Hippocampal formation (tissue), 2 donors: ENCODE measurements at places on chromosomes 3 and 15.
A peak's percentile ranks its signal among the peaks of the same experiment; 100 is the strongest.

- DNase-seq, result no peak
Observed at GRCh38 chr3:147616998-147617619, 207.9 kb downstream of the ZIC1 start.

- no peak for DNase-seq
Observed at GRCh38 chr3:5009506-5010109, 30.4 kb downstream of the BHLHE40 start.

- DNase-seq, result peak; percentile 36
Observed at GRCh38 chr15:56805466-56806147, 72.3 kb upstream of the ZNF280D start.

DNA sequence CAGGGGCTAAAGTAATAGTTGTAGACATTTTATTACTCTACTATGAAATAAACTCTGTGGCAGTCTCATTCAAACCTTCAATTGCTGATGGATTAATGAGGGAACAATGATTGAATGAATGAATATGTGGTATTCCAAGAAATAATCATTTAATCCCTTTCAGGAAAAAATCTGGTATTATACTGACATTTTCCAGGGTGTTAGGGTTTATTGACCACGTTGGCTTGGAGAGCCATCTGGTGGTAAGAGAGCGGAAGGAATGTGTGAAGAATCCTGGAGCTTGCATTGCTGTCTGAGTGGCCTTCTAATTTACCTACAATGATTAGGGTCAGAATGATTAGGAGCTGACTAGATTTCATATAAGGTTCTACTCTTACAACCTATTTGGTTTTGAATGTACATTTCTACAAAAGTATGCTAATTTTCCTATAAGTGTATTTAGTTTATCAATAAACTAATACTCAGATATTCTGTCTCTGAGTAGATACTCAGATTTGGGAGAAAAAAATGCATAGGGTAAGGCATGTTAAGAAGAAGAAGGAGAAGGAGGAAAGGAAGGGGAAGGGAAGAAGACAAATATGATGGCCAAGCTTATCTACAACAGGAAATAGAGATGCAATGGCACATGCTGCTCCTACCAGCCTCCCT lies 249.9 kb downstream of the ROBO1 start:
- no peak for DNase-seq

DNA sequence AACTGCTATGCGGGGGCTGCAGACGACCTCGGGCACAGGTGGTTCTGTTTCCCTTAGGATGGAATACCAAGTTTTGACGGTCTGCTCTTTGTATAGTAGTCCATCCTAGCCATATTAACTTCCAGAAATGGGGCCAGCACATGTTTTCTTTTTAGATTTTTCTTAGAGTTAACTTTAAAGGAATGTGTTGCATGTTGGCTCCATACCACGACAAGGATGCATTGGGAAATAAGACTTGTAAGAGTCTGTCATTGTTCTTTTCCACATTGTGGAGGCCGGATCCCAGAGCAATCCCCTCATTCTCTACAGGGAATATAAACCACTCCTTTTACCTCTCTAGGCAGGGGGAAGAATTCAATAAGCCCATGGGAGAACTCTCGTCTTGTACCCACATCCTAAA lies 87.1 kb upstream of the PLSCR4 start:
- DNase-seq, result no peak

DNA sequence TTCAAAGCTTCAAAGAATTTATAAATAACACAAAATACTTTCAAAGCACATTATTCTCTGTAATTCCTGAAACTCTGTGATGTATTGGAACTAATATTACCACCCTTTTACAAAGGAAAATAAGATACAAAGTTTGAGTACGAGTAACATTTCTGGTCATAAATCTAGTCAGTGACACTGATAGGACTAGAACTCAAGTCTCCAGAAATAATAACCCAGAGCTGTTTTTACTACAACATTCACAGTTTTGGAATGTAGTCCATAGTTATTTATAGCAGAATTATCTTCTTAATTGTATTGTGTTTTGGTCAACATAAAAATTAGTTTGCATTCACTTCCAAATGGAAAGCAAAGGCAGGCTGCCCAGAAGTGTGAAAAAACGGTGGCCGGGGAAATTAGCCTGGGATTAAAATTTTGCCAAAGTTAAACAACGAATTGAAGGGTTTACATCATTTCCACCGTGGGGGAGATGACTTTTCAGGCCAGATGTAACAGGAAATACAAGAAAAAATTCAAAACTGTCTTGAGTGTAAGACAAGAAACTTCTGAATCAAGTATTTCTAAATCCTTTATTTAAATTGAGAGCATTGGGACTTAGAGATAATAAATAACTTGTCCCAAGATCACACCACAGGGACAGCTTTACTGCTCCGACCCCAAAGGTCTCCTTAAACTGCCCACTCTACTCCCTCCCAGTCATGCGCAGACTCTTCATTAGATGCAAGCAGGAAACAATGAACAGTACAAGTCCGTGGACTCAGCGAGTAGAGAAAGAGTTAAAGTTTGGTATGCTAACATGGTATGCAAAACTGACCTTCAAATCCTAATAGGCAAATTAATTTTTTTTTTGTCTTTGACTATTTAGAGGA lies 74.3 kb upstream of the VGLL4 start:
- no peak for DNase-seq

DNA sequence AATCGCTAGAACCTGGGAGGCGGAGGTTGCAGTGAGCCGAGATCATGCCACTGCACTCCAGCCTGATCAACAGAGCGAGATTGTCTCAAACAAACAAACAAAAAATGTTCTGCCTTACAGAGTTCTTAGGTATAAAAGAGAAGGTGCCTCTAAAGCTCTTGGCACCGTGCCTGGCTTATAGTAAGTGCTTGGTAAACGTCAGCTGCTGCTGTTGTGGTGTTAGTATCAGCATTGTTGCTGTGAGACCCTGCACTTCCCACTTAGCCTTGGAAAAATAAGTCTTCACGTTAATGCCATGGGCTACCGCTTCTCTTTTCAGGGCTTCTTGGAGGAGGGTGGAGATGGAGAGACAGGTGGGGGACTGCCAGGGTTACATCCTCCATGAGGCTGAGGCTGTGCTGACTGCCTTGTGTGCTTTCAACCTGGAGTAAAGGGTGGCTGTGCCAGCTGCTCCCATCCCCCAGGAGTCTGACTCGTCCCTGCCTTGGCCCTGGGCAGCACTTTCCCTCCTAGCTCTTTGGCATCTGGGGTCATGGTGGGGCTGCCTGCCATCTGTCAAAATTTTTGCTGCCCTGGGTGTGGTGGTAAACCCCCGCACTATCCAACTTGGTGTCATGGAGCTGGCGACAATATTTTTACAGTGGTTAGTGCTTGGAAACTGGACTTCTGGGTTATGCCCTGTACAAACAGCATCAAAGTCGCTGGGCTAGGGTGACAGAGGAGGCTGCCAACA lies 17.8 kb downstream of the FLNB start:
- no peak for DNase-seq

- no peak for DNase-seq
Observed at GRCh38 chr3:59367150-59367549, 317.3 kb upstream of the CFAP20DC start.

GRCh38 chr3:36219398-36219797 lies 160.9 kb upstream of the STAC start:
- no peak for DNase-seq

GRCh38 chr3:151504606-151505005 lies 43.7 kb upstream of the IGSF10 start:
- no peak for DNase-seq

DNA sequence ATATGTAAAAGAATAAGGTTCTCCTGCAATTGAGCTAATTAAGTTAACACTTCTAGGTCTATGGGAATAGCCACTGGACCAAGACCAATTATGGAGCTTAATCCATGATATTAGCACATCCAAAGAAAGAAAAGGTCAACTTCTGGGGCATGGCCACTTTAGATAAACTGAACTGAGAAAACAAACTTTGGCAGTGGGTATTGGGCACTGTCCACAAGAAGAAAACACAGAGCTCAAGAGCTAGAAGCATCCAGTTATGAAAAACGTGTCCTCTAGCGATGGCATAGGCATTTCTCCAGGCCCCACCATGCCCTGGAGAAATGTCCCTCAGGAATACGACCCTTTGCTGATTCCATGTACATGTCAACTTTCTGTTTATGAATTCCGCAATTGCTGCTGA lies 87.8 kb downstream of the THRB start:
- no peak for DNase-seq

- DNase-seq, result no peak
Observed at GRCh38 chr15:35141743-35142471, 56.8 kb upstream of the NANOGP8 start.

DNA sequence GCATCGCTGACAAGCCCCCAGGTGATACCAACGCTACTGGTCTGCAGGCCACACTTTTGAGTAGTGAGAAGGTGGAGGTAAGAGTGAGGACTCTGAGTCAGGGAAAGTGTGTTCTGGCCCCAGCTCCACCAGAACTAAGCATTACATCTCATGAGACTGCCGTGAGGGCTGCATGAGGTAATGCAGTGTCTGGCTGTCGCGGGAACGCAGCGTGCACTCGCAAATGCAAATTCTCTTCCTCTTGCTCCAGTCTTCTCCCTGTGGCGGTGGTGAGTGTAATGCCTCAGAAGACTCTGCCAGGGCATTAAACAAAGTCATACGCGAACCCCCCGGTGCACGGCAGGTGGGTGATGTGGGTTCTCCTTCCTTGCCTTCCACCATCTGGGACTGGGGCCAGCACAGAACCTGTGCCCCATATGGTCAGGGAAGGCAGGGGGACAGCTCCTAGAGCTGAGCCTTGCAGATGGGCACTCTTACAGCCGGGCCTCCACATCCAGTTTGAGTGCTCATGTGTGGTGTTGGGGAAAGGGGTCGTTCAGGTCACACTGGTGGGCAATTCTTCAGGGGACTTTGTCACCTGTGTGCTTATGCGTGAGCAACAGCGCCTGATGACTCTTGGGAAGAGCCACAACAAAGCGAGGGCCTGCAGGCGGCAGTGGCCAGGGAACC lies 175.8 kb downstream of the XXYLT1 start:
- DNase-seq, result no peak

DNA sequence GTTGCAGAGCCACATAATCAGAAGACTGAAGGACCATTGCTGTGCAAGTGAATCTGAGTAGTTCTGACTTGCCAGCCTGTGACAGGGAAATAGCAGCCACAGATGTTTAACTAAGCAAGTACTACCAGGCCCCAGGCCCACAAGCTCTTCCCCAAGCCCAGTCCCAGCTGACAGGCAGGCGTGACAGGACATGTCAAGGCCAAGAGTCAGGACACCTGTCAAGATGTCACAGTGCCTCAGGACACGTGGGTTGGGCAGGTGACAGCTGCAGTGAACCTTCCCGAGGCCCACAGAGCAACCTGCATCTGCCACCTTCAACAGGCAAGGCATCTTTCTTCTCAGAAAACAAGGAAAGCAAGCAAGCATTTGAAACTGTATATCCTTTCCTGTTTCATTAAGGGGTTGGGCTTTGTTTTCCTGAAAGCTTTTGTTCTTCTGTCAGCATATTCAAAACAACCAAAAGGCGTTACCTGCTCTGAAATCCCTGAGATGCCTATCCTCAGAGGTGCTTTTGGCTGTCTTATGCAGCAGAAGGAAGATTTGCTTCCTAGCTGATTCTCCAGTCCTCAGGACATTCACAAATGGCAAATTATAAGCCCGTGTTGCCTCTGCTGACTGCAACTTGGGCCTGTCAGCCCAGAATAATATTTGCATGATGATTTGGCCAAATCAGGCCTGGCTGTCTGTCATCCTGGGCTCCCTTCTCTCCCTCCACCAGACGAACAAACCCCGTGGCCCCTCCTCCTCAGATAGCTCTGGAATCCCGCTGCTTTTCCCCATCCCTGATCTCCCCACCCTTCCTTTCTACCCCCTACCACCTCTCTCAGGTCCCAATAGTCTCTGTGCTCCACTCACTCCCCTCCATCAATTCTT lies 171.8 kb upstream of the WNT5A start:
- DNase-seq, result no peak

DNA sequence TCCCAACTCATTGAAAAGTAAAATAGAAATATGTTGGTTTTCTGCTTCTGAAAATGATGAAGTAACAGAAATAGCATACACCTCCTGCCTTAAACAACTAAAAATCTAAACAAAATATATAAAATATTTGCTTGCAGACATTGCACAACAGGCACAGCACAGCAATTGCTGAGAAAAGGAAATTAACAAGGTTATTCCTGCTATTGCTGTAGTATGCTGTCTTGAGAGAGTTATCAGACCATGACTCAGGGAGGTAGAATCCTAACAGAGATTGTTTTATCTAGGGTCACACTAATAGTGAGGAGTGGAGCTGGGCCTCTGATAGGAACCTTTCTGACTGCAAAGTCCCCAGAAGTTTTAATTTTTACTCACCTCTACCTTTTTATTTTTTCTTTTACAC lies 72.6 kb downstream of the ZBTB20 start:
- DNase-seq, result no peak

DNA sequence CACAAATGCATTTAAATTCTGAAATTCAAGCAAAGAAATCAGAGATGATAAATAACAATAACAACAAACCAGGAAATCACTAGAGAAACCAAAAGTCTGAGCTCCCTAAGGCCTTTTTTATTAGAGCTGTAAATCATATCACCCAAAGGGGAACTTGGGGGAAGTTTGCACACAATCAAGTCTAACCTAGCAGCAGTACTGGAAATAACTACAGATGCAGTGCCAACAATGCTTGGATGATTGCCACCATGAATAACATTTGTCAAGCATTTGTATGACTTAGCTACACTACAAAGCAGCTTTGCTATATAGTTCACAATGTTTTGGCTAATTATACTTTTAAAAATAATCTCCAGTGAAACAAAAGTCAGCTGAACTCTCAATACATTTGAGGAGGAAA lies 27.8 kb downstream of the SHQ1 start:
- peak; percentile 48 for DNase-seq

DNA sequence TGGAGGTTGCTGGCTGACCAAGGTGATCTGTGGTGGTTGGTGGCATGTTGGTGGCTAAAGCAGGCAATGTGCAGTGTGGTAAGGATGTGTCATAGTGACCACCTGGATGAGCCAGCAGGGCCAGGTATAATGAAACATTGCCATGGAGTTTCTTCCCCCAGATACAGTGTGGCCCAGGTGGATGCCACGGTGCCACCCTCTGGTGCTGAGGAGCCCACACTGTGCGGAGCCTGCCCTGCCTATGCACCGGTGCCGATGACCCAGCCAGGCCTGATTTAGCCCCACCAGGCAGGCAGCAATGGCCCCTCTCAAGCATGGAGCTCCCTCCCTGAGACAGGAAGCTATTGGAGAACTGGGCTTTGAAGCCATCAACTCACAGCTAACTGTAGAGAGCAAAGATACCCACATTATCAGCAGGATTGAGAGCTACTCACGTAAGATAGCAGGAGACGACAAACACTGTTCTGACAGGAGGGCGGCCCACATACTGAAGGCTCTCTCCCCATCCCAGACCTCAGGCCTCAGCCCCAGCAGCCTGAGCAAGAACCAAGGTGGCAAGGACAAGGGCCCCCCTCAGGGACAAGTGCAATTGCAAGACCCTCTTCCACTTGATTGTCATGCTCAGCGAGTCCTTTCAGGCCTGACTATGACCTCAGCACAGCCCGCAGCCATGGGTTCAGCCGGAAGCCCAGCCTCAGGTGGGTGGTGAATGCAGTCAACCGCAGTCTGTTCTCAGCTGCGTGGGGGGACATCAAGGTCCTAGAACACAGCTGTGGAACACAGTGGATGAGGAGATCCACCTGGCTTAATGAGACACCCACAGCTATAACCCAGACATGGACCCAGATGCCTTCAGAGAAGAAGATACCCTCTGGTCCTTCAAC lies 82.8 kb upstream of the CDV3 start:
- DNase-seq, result no peak

GRCh38 chr3:94317017-94317416 lies 254.2 kb downstream of the NSUN3 start:
- peak; percentile 80 for DNase-seq

- DNase-seq, result no peak
Observed at GRCh38 chr3:116000311-116000710, 377.0 kb downstream of the GAP43 start.
